Eye (tissue), 1 donor: ENCODE measurements at places on chromosomes 1 and 21.

GRCh38 chr1:153291514-153291913, 21.2 kb downstream of the PGLYRP3 start:
- no peak for DNase-seq

GRCh38 chr1:223125766-223126165, 17.3 kb downstream of the TLR5 start:
- no peak for DNase-seq

- peak; percentile 68 for DNase-seq
Observed at GRCh38 chr1:165354739-165355138, 1.8 kb downstream of the LMX1A start.

DNA sequence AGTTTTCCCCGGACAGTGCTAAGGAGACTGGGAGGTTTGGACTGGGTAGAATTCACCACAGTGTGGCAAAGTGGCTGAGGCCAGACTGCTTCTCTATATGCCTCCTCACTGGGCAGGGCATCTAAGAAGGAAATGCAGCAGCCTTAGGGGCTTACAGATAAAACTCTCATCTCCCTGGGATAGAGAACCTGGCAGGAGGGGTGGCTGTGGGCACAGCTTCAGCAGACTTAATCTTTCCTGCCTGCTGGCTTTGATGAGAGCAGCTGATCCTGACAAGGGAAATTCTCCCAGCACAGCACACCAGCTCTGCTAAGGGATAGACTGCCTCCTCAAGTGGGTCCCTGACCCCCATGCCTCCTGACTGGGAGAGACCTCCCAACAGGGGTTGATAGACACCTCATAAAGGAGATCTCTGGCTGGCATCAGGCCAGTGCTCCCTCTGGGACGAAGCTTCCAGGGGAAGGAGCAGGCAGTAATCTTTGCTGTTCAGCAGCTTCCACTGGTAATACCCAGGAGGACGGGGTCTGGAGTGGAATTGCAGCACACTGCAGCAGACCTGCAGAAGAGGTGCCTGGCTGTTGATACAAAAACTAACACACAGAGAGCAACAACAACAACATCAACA, 25.2 kb downstream of the KIFAP3 start:
- no peak for DNase-seq

DNA sequence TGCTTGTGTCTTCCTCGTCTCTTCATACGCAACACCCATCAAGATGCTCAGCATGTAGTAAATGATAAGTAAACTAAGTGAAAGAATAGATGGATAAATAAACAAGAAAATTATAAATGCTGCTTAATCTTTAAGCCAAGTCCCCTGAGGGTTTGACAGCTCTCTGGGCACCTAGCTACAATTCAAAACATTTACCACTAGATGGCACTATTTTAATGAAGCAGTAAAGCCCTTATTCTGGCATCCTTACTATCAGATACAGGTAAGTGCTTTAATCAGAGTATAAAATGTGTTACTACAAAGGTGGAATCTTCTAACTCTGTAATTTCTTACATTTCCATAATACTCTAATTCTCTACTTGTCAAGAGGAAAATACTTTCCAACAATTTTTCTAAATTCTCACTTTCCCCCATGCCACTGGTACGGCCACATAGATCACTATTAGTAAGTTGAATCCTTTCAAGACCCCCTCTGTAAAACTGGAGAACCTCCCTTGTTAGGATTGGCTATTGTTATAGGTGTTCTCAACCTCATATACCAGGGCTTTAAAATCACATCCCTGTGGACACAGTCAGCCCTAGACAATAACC, 137.8 kb downstream of the BARHL2 start:
- peak; percentile 67 for DNase-seq

DNA sequence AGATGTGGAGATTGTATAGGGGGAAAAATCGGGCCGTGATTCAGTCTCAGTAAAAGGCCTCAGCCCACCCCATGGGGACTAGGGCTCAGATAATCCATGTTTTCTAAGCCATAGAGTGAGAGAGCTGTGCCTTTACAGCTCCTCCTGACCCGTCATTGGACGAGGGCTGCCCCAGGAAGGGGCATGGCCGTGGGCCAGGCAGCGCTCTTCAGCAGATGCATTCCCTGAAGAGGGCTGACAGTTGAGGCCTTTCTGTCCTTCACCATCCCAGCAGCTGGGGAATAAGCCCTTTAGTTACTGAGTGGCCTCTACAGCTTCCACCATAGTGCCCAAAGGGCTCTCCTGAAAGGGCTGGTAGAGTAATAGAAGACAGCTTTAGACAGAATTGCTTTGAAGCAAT, 57.2 kb downstream of the ST3GAL3 start:
- DNase-seq, result peak; percentile 50

DNA sequence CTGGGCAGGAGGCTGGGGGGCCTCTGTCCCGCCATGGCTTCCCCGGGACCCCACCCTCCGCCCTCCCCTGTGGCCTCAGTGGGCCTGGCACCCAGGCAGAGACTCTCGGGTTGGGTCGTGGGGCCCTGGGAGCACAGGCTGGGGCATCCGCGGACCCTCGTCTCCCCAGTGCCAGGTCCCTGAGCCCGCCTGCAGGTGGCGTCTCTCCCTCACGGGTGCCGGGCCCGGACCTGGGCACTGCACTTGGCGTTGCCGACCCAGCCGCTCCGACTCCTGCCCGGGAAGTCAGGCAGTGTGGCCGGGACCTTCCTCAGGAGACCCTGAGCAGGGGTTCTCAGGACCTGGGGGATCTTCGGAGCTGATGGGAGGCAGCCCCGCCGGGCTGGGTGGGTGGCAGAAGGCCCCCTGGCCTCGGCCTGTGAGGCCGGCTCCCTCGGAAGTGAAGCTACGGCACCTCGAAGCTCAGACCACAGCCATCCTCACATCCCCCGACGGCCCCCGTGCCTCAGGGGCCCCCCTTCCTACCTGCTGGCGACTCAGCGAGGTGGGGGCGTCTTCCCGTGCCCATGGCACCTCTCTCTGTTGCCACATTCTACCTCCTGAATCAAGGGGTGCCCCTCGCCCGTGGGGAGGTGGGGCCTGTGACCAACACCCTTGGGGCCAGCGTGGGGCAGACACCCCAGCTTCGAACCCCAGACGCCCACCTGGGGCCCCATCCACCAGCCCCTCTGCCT, 6.4 kb upstream of the C1orf159 start:
- peak; percentile 91 for DNase-seq

- no peak for DNase-seq
Observed at GRCh38 chr21:14617040-14617393, 70.9 kb upstream of the SAMSN1 start.

- peak; percentile 67 for DNase-seq
Observed at GRCh38 chr1:114108751-114109255, 44.9 kb downstream of the SYT6 start.

DNA sequence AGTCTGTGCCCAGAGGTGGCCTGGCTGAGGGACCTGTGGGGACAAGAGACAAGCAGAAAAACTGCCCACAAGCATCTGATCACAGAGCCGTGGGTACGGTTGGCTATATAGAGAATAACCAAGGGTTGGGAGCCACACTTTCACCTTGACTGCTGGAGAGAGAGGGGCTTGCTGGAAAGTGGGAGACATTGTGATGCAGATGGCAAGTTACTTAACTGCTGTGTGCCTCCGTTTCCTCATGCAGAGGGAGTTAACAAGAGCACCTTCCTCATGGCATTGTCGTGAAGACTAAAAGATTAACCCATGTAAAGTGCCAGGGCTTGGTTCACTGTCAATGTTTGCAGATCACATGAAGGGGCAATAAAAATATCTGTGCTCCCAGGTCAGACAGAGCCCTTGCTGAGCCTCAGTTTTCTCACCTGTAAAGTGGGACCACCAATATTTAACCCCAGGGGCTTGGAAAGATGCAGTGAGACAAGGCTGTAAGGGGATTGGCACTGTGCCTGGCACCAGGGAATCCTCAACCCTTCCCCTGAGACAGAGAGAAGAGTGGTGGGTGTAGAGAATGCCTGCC, 52.8 kb downstream of the SDC3 start:
- no peak for DNase-seq

- DNase-seq, result peak; percentile 62
Observed at GRCh38 chr1:223102797-223103533, 40.1 kb downstream of the TLR5 start.

GRCh38 chr21:19914028-19914427, 1084.2 kb upstream of the NCAM2 start:
- DNase-seq, result no peak

DNA sequence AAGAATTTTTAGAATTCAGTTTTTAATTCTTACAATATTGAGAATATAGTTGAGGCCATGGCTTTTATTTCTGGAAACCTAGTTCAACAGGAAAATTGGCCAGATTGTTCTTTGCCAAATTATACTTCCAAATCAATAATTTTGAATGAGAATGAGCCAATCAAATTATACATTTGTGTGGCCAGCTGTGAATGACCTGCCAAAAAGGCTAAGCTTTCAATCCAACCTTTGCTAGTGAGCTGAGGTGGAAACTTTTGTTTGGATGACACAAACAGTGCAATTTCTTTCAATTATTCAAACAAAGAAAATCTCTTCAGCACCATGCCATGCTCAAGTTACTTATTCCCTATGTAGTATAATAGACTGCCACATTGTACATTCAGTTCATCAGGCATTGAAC, 167.8 kb downstream of the PATJ start:
- DNase-seq, result no peak

GRCh38 chr1:206898089-206898914, 1.1 kb downstream of the IL24 start:
- no peak for DNase-seq

DNA sequence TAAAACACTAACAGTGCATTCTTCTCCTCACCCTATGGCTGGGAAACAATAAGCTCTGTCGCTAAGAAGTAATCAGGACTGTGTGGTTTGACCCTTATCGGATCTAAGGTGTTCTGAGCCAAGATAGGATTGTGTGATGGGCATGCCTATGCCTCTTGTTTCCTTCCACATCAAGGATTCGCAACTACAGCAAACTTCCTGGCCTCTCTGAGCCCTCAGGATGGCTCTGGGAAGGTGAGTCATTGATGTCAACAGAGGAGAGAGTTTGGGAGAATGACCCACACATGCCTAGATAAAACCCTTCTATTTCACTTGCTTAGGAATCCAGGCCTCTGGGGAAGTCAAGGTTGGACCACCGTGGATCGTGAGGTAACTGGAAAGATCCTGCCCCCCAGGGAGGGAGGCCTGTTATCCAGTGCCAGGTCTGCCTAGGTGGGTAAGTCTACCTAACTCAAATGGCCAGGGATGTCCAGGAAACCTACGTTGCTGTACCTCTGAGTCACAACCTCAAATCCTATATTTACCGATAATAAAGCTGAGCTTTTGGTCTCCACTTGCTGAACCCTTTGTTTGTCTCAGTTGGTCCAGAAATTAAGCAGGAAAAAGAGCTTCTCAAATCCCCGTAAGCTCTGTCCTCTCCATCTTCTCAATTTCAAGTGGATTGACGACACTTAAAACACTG, 27.4 kb downstream of the TIAM1 start:
- DNase-seq, result no peak

- DNase-seq, result no peak
Observed at GRCh38 chr1:42966688-42967612, 8.3 kb upstream of the SLC2A1 start.

DNA sequence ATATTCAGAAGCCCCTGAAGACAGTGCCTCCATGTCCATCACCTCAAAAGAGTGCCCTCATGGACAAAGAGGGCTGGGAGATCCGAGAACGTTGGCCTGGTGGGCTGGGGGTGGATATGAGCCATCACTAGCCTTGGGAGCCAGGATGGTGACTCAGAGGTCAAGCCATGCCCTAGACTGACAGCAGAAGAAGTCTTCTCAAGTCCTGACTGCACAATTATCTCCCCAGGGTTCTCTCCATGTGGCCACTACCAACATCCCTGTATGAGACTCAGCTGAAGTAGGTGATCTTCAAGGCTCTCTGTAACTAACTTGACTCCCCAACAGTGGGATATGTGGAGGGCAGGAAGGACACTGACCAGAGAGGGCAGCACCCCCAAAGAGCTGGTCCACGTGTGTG, 7.1 kb upstream of the USF1 start:
- DNase-seq, result no peak

DNA sequence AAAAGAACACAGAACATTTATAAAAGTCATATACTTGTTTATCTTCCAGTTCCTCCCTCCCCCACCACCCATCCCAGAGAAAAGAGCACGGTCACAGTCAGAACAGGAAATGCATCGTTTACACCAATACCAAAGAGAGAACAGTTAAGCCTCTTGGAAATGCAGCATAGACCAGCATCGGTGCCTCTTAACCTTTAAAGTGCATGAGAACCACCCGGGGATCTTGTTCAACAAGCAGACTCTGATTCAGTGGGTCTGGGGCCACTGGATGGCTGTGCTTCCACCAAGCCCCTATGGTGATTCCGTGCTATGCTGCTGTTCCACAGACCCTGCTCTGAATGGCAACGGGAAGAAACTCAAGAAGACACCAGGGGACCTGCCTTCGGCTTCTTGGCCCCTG, 19.2 kb downstream of the FAM89A start:
- DNase-seq, result no peak

DNA sequence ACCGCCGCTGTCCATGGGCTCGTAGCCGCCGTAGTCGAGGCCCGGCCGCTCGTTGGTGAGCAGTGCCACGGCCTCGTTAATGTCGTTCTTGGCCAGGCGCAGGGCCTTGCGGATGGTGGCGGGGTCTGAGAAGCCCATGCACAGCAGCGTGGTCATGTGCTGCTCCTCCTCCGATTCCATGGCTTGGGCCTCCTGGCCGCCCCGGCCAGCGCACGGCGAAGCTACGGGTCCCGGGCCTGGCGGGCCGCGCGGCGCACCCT, 300 bp downstream of the USP24 start:
- DNase-seq, result peak; percentile 78

DNA sequence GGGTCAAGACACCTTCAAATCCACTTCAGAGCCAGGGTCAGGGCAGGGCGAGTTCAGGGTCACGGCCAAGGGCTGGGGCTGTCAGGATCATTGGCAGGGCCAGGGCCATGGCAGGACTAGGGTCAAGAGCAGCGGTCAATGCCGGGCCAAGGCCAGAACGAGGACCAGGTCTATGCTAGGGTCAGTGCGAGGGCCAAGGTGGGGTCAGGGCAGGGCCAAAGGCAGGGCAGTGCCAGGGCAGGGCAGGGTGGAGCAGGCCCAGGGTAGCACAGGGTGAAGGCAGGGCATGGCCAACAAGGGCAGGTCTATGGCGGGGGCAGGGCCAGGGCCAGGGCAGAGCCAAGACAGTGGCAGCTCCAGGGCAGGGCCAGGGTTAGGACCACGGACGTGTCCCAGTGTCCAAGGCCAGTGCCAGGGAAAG, 154.0 kb downstream of the LIPI start:
- DNase-seq, result no peak

DNA sequence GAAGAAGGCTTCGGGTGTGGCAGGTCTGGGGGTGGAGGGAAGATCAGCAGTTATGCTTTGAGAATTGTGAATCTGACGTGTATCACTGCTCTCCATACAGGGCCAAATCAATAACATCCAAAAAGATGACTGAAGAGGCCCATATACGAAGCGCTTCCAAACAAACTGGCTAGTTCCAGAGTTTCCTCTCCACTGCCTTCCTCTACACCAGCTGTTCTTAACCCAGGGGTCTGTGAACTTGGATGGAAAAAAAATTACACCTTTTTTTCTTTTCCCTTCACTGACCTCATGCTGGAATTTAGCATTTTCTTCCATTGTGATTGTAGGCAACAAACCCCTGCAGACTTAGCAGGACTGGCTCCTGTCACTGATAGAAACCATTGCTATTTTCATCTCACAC, 77.1 kb upstream of the NBL1 start:
- DNase-seq, result no peak
